ENCODE measurements at places on chromosomes 7 and 10. TPM values are rescaled to one million over a fixed set of nuclear protein-coding genes. Genes with fewer than 3 reads are reported as not detected.

Gene INMT
- 12.8 TPM for polyA plus RNA-seq

Gene OR2AE1
- 0.13 TPM for polyA plus RNA-seq

Gene CARD11
- 5.4 TPM for polyA plus RNA-seq

Gene PHKG1
- 13.0 TPM for polyA plus RNA-seq

Gene STEAP1
- polyA plus RNA-seq, result 8.1 TPM

Gene SEMA3C
- polyA plus RNA-seq, result 62.3 TPM

Gene INTS1
- 55.6 TPM for polyA plus RNA-seq

Gene NRCAM
- polyA plus RNA-seq, result 2.0 TPM

Gene DMTF1
- 32.7 TPM for polyA plus RNA-seq

Gene NPY4R
- not detected for polyA plus RNA-seq

Gene OPN4
- polyA plus RNA-seq, result 0.13 TPM

Gene CACNB2
- 16.7 TPM for polyA plus RNA-seq

Gene INPP5A
- 66.2 TPM for polyA plus RNA-seq

Gene CAV1
- 380 TPM for polyA plus RNA-seq

Gene WDR11
- 27.9 TPM for polyA plus RNA-seq

Gene HIP1
- 17.7 TPM for polyA plus RNA-seq

Gene DNAH11
- polyA plus RNA-seq, result 0.14 TPM

Gene ASL
- 34.9 TPM for polyA plus RNA-seq

Gene MACROH2A2
- polyA plus RNA-seq, result 18.4 TPM

Gene CALML3
- not detected for polyA plus RNA-seq

Gene MYPN
- polyA plus RNA-seq, result not detected

Gene ANK3
- 10.9 TPM for polyA plus RNA-seq

Gene PPIF
- 39.4 TPM for polyA plus RNA-seq

Gene PRR15
- 4.8 TPM for polyA plus RNA-seq

Gene AQP1
- polyA plus RNA-seq, result 394 TPM

Gene ERLIN1
- 23.7 TPM for polyA plus RNA-seq

Gene ACTA2
- polyA plus RNA-seq, result 6,755 TPM

Gene ACTL6B
- 0.19 TPM for polyA plus RNA-seq

Gene ERVW-1
- polyA plus RNA-seq, result not detected

Gene FBXO24
- 0.57 TPM for polyA plus RNA-seq

Gene PROSER2
- polyA plus RNA-seq, result 6.6 TPM

Gene TRIM50
- polyA plus RNA-seq, result 0.14 TPM

Gene MOGAT3
- polyA plus RNA-seq, result not detected

Gene CDNF
- polyA plus RNA-seq, result 0.86 TPM

Gene RNLS
- 6.1 TPM for polyA plus RNA-seq

Gene VPS37D
- polyA plus RNA-seq, result 4.7 TPM
